Urinary bladder (tissue), 4 donors: ENCODE measurements at places on chromosomes 7 and 10. TPM values are rescaled to one million over a fixed set of nuclear protein-coding genes. Genes with fewer than 3 reads are reported as not detected.

GHRHR gene
- total RNA-seq: not detected

- DNase-seq: peak; percentile 6
Observed at GRCh38 chr10:5283305-5284158, 81.2 kb upstream of the UCN3 start.

- DNase-seq: no peak
Observed at GRCh38 chr7:39811161-39811614, 138.9 kb upstream of the CDK13 start.

DNA sequence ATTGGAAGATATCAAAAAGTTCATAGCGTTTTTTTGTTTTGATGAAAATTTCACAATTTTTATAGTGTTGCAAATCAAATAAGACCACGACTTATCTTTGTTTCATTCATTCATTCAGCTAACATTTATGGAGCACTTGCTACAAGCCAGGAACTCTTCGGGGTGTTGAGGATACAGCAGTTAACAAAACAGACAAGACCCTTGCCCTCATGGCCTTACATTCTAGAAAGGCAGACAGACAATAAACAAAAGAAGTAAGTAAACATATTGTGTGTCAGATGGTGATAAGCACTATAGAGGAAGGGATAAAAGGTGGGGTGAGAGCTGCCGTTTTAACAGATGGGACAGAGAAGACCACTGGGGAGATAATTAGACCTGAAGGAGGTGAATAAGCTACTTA is 41.6 kb upstream of the GSAP start:
- no peak for DNase-seq

DNA sequence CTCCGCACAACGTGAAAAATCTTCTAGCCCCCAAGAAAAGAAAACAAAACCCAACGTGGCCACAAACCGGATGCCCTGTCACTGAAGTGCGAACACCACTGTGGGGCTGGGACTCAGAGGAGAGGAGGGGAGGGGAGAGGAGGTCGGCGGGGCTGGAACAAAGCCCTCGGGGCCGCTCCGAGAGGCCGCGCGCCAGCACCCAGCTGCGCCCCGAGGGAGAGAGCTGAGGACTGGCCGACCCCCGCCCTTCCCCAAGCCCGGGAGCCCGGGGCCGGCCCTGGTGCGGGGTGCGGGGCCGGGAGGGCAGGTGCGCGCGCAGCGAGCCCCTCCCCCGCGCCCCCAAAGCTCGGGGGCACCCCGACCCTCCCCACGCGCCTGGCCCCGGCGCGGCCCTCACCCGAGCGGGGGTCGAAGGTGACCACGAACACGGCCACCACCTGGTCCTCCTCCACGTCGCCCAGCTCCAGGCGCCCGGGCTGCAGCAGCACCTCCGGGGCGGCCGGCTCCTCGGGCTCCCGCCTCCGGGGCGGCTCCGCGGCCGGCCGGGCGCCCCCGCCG is 398 bp downstream of the DENND11 start:
- DNase-seq: no peak

MORN4 gene
- total RNA-seq: 5.9 TPM

DNA sequence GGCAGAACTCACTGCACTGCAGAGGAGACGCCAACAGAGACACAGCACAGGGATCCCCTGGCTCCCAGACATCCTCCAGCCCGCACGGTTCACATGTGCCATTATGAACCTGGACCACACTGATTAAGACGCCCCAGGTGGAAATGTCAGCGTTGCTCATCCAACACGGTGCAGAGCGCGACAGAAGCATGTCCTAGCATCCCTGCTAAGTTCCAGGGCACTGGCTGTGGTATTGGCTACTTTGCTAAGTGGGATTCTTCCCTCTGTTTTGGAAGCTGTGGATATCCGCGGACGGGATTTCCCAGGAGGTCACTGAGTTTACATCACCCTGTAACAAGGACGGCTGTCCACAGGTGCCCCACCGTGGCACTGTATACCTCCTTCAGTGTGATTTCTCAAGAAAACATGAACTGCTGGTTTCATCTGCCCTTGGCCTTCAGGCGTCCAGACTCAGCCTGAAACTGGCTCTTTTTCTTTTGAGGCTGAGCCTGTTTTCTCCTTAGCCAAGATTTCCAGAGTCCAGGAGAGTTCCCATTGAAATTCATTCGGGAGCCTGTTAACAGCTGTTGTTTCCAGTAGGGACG is 324.0 kb downstream of the WDR37 start:
- no peak for DNase-seq

CTNNA3 gene
- total RNA-seq: 26.1 TPM
